Endothelial cell (in vitro differentiated cells): ENCODE measurements at places on chromosomes 12 and 14. TPM values are rescaled to one million over a fixed set of nuclear protein-coding genes. Genes with fewer than 3 reads are reported as not detected.

The RNASE7 gene
- total RNA-seq, result not detected

- H3K36me3 ChIP-seq, result no peaks in the 10 kb centered on the region
- H3K4me1 ChIP-seq, result no peaks in the 10 kb centered on the region
- no peak overlapping the region for H3K27ac ChIP-seq
- no peak overlapping the region for H3K4me3 ChIP-seq
Measured at GRCh38 chr12:29617407-29617803, 119.9 kb upstream of the OVCH1 start.

The SBNO1 gene
- total RNA-seq, result 44.7 TPM

- H3K36me3 ChIP-seq, result no peaks in the 10 kb centered on the region
- H3K4me1 ChIP-seq, result peaks cover 6% of the 10 kb centered on the region
- peaks cover 8% of the 10 kb centered on the region for H3K27me3 ChIP-seq
- no peak overlapping the region for H3K27ac ChIP-seq
Measured at GRCh38 chr12:116502141-116502725, 56.9 kb upstream of the MAP1LC3B2 start.

DNA sequence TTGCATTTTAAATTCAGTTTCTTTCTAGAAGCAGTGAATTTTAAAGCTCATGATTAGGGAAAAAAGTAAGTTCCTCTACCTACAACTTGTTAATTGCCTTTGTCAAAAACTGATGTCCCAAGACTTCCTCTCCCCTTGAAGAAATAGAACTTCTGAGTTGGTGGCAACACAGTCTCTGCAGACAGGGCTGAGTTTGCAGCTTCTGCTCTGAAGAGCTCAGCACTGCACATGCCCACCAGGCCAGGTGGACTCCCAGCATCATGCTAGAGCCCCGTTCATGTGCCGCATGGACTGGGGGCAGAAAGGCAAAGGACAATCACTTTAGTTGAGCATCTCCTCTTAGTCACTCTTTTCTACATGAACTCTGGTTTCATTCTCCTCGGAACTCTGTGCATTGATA lies 620.1 kb downstream of the VRK1 start:
- DNase-seq, result no peak
- H3K36me3 ChIP-seq, result no peaks in the 10 kb centered on the region
- peaks cover 1% of the 10 kb centered on the region for H3K27me3 ChIP-seq
- no peak overlapping the region for H3K4me3 ChIP-seq

- H3K27ac ChIP-seq, result no peak overlapping the region
- no peak overlapping the region for H3K4me3 ChIP-seq
- DNase-seq, result peak; percentile 29
- no peaks in the 10 kb centered on the region for H3K4me1 ChIP-seq
Measured at GRCh38 chr12:128969480-128970055, 116.3 kb downstream of the GLT1D1 start.

The NPFF gene
- not detected for total RNA-seq

DNA sequence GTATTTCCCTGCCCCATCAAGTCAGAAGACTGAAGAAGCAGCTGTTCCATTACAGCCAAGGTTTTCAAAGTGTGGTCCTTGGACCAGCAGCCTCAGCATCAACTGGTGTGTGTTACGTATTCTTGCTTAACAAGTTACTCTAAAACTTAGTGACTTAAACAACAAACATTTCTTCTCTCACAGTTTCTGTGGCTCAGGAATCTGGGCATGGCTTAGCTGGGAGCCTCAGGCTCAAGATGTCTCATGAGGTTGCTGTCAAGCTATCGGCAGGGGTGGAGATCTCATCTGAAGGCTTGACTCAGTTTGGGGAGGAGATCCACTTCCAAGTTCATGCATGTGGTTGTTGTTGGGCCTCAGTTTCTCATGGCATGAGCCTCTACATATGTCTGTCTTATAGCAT lies 174.5 kb downstream of the KTN1 start:
- H3K4me1 ChIP-seq, result peaks cover 18% of the 10 kb centered on the region
- H3K27ac ChIP-seq, result no peak overlapping the region
- no peaks in the 10 kb centered on the region for H3K27me3 ChIP-seq
- no peaks in the 10 kb centered on the region for H3K36me3 ChIP-seq
- H3K4me3 ChIP-seq, result no peak overlapping the region

DNA sequence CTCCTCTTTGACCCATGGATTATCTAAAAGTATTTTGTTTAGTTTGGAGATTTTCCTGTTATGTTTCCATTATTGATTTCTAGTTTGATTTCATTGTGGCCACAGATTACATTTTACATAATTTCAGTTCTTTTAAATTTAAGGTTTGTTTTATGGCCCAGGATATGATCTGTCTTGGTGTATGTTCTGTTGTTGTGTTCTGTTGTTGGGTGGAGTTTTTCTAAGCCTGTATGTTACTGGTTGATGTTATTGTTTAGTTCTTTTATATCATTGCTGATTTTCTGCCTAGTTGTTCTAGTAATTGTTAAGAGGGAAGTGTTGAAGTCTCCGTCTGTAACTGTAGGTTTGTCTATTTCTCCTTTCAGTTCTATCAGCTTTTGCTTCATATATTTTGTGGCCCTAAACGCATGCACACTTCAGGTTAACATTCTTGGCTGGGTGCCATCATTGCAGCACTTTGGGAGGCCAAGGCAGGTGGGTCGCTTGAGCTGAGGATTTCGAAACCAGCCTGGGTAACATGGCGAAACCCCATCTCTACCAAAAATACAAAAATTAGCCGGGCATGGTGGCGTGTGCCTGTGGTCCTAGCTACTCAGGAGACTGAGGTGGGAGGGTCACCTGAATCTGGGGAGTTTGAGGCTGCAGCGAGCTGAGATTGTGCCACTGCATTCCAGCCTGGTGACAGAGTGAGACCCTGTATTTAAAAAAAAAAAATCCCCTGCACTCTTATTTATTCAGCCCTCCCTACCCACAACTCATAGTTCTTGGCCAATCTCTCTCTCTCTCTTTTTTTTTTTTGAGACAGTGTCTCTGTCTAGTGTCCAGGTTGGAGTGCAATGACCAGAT lies 28.1 kb upstream of the CFL2 start:
- no peaks in the 10 kb centered on the region for H3K36me3 ChIP-seq
- peaks cover 5% of the 10 kb centered on the region for H3K4me1 ChIP-seq
- no peak overlapping the region for H3K4me3 ChIP-seq
- H3K27me3 ChIP-seq, result peaks cover 1% of the 10 kb centered on the region
- no peak overlapping the region for H3K27ac ChIP-seq

DNA sequence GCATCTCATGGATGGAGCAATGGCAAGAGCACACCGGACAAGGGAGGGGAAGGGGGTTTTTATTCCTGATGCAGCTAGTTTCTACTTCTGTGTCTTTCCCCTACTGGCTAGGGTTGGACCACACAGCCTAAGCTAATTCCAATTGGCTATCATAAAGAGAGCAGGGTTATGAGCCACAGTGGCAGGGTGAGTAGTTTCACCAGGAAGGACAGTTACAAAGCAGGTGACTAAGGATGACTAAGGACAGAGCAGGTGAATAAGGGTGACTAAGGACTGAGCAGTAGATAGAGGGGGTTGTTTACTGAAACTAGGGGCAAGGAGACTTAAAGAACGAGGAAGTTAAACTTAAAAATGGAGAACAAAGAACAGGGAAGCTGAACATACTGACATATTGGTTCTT lies 321.4 kb upstream of the SEL1L start:
- H3K27me3 ChIP-seq, result peaks cover 5% of the 10 kb centered on the region
- H3K27ac ChIP-seq, result no peak overlapping the region
- no peaks in the 10 kb centered on the region for H3K4me1 ChIP-seq
- H3K36me3 ChIP-seq, result peaks cover 21% of the 10 kb centered on the region
- peak overlapping the region; percentile 79 for H3K4me3 ChIP-seq
- DNase-seq, result no peak

DNA sequence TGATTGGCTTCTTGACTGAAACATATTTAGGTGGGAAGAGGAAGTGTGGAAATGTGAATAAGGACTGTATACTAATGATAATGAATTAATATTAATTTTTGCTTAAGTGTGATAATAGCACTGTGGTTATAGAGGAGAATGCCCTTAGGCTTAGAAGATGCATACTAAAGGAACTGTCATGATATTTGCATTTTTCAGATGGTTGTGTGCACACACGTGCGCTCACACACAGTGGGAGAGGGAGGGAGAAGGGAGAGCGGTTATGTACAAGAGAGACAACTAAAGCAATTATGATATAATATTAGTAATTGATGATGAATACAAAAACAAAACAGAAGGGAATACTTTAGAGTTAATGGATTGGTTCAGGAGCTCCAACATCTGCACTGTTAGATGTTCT lies 54.2 kb downstream of the RCOR1 start:
- no peak for DNase-seq
- peak overlapping the region; percentile 64 for H3K27ac ChIP-seq
- H3K36me3 ChIP-seq, result peaks cover 8% of the 10 kb centered on the region
- H3K27me3 ChIP-seq, result peaks cover 8% of the 10 kb centered on the region
- peaks cover 63% of the 10 kb centered on the region for H3K4me1 ChIP-seq
- peak overlapping the region; percentile 11 for H3K4me3 ChIP-seq

DNA sequence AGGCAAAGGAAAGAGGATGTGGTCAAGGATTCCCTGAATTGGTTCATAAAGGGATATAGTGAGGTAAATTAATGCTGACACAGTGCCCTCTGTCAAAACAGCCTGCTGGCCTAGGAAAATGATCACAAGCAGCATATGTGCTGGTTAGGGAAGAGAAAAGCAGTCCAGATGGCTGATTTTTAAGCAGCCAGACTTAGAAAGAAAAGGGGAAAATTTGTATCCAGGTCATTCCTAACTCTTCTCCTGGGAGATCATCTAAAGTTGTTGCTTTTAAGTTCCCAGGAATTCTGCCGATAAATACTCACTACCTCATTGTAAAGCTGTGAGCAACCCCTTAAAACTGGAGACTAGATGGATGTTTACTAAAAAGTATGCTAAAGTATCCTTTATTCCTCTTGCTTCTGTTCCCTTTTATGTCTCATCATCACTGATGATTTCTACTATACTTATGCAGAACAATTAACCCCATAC lies 46.4 kb upstream of the CNOT2 start:
- H3K36me3 ChIP-seq, result no peaks in the 10 kb centered on the region
- DNase-seq, result no peak
- H3K4me3 ChIP-seq, result no peak overlapping the region
- H3K27me3 ChIP-seq, result no peaks in the 10 kb centered on the region

The MAP1LC3B2 gene
- not detected for total RNA-seq

GRCh38 chr12:124507188-124508109 lies 60.0 kb downstream of the NCOR2 start:
- peaks cover 34% of the 10 kb centered on the region for H3K4me1 ChIP-seq

DNA sequence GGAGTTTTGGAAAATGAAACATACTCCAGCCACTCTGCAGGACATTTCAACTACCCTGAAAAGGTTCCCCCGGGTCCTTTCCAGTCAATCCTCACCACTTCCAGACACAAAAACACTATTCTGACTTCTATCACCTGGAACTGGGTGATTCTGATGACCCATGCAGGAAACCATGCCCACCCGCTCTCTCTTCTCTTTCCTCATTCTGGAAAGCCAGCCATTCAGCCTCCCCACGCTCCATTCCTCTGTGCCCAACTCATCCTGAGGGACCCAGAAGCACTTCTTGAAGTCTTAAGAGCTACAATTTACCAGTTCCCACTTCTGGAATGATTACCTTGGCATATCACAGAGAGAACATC lies 3.2 kb downstream of the CCDC88C start:
- H3K4me1 ChIP-seq, result peaks cover 31% of the 10 kb centered on the region
- peaks cover 19% of the 10 kb centered on the region for H3K36me3 ChIP-seq
- no peak overlapping the region for H3K27ac ChIP-seq
- H3K4me3 ChIP-seq, result peak overlapping the region; percentile 34

DNA sequence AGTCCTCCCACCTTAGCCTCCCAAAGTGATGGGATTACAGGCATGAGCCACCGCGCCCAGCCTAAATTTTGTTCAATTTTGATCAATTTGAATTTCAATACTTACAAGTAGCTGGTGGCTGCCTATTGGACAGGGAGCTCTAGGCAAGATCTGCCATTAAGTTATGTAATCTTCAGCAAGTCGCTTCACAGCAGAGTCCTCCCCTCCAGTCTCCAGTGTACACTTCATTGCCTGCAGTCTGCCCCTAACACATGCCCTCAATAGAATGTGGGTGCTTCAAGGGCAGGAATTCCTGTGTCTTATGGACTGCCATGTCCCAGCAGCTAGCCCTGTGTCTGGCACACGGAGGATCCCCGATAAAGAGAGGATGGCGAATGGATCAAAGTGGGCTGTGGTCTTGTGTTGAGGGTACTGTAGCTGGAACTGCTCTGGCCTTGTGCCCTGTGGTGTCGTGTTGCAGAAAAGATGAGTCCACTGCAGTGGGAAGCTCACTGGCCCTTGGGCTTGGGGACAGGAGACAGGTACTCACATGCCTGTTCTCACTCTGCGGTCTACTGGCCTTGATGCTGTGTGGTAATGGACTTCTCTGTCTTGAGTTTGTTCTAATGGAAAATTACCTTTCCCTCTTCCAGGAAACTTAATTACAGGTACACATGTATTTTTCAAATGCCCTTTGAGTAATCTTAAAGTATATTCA lies 67.6 kb downstream of the TECPR2 start:
- H3K4me1 ChIP-seq, result no peaks in the 10 kb centered on the region
- H3K4me3 ChIP-seq, result no peak overlapping the region
- peaks cover 25% of the 10 kb centered on the region for H3K36me3 ChIP-seq
- no peak for DNase-seq

The TROAP gene
- 12.4 TPM for total RNA-seq
